ENCODE measurements at places on chromosomes 4 and X.

- DNase-seq: no peak
Measured at GRCh38 chr4:123956204-123956603, 559.6 kb downstream of the SPRY1 start.

DNA sequence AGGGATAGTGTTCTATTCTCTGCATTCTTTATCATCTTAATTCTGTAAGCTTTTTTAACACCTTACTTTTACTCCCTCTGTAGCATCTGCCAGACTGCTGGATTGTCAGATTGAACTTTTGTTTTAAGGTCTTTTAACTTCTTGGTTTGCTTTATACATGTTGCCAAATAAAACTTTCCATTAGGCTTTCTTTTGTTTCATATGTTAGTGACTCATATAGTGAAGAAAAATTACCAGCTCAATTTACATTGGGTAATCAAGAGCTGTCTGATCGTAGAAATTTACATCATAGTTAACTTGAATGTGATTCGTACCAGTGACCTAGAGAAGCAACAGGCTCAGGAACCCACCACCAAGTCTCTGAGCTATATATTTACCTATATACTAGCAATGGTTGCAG, 28.5 kb upstream of the KLHL4 start:
- DNase-seq: peak; percentile 8

- DNase-seq: no peak
Measured at GRCh38 chr4:112075906-112076305, 69.3 kb upstream of the FAM241A start.

DNA sequence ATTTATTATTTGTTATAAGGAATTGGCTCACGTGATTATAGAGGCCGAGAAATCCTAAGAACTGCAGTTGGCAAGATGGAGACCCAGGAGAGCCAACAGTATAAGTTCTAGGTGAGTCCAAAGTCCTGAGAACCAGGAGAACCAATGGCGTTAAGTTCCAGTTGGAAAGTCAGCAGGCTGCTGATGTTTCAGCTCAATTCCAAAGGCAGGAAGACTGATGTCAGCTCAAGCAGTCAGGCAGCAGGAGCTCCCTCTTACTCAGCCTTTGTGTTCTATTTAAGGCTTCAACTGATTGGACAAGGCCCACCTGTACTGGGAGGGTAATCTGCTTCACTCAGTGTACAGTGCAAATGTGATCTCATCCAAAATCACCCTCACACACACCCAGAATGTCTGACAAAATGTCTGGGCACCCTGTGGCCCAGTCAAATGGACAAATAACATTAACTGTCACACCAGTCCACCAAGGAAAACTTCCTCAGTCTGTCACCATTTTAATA, 30.8 kb upstream of the TBL1X start:
- DNase-seq: peak; percentile 20

GRCh38 chr4:6779667-6780565, 2.6 kb upstream of the KIAA0232 start:
- no peak for DNase-seq

GRCh38 chr4:13605330-13605729, 22.2 kb downstream of the BOD1L1 start:
- no peak for DNase-seq

DNA sequence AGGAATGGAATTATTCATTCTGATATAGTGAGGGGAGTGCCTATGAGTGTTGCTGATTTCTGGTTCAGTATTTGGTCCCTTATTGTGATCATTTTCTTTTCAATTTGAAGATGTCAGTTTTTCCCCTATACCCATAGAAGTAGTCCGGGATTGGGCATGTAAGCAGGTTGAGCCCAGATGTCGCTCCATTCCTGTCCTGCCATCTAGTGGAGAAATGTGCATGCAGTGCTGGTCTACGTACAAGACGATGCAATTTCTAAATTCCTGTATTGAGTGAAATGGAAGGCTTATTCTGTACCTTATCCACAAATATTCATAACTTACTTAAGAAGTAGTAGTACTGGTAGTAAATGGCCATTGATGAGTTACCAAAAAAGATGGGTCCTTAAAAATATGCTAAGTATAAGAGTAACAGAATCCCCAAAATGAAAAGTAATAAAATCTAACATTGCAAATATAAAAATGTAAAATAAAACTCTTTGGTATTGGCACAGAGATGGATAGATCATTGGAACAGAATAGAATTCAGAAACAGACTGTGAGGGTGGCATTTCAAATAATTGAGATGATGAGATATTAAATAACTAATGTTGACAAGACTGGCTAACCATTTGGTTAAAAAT, 60.9 kb downstream of the UGT8 start:
- DNase-seq: peak; percentile 51

DNA sequence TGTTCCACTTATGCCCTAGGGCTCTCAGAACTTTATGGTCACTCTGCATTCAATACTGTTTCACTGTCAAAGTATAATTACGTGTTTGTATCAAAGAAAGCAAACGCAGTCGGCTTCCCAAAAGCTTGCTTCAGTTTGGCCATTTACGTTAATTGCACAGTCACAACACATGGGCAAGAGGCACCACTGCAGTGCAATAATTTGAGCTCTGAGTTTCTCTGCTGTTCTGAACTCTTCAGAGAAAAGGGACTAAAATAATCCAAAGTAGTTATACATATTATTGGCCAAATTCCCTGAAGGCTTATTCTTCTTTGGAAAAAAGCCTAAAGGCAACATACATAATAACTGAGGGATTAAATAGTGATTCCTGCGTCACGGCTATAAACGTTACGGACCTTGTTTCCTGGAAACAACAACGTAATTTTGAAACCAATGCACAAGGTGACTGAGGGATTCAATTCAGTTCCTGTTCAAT, 51.3 kb downstream of the RNF150 start:
- DNase-seq: no peak

GRCh38 chr4:41132055-41132683, 82.2 kb downstream of the APBB2 start:
- DNase-seq: no peak

DNA sequence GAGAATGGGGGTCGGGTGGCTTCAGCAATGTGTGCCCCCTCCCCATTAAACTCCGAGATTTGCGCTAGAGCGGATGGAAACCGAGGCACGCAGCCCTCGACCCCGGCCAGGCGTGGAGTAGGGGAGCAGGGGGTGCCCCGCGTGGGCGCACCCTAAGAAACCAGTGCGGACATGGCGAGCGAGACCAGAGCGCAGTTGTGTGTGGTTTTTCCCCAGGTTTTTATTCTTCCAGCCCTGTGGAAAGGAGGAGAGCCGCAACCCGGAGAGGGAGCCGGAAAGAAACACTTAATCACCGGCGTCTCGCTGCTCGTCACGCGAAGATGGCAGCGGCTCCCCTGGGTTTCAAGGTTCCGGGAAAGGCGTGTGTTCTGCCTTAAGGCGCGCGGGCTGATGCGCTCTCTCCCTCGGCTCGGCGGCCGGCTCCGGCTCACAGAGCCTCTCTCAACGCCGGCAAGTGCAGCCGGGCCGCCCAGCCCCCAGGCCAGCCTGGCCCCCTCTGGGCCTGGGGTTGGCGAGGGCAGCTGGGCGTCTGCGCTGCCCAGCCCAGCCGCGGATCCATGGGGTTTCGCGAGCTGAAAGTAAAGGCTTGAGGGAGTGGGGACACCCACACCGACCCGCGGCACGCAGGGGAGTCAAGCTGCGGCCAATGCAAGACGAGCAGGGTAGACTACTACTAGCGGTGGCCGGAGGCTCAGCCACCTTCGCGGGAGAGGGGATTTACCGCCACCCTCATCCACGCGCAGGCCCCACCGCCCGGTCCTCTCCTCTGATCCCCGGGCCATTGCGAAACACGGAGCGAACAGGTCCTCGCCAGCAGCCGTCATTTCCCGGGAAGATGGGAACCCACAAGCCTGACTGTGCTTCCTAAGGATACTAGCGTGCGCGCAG, 74.0 kb upstream of the BCOR start:
- DNase-seq: peak; percentile 35

DNA sequence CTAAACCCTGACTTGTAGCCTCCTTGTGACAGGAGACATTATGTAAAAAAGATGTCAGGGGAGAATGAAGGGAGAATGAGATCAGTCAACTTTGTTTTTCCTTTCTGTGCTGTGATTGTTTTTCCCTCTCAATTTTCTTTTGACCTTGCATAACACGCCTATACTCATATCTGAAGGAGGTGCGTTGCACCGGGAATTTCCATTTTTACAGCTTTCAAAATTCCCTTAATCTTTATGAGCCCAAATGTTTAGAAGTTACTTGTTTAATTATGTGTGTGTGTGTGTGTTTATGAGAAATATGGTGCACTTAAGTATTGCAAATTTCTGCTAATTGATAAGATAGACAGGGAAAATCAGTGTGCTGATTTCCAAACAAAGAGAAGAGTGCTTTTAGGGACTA, 21.6 kb downstream of the SYNPO2 start:
- DNase-seq: no peak

- no peak for DNase-seq
Measured at GRCh38 chr4:95545546-95545945, 3.2 kb downstream of the UNC5C start.

DNA sequence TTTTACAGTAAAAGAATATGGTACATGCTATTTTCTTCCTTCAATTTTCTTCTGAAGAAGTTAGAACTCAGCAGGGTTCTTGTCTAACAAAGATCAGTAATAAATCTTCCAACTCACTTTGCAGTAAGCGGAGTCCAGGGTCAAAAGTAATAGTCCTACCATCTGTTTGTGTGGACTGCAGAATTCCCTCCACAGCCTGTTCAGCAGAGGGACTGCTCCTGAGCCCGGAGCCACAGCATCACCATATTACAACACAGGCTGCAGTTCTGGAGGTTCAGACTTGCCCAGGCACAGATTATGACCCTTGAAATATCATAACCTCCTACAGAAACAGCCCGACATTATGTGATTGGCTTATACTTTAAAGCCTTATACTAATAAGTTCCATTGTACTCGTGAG, 10.3 kb downstream of the FHDC1 start:
- DNase-seq: no peak

DNA sequence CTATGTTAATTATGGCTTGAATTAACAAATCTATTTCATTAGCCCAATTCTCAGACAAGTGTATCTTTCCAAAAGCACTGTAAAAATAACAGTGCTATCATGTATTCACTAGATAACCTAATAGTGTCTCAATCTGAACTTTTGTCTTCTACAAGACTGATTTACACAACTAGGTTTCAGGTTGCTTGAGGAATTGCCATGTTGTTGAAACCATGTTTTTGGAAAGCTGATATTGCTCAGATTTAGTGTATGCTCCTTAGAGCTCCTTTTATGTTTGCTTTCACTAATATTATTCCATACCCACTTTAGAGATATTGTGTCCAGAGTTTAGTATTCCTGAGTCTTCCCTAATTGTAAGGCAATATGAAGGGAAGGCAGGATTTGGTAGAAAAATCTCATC, 70.6 kb downstream of the GPAT3 start:
- no peak for DNase-seq

DNA sequence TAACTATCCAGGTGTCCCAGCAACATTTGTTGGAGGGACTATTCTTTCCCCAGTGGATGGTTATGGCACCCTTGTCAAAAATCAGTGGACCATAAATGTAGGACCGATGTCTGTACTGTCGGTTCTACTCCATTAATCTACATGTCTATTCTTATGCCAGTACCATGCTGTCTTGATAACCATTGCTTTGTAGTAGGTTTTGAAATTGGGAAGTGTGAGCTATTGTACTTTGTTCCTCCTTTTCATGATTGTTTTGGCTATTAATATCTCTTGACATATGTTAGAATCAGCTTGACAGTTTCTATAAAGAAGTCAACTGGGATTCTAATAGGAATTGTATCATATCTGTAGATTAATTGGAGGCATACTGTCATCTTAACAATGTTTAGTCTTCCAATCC, 112.7 kb downstream of the HNRNPD start:
- DNase-seq: no peak

- peak; percentile 99 for DNase-seq
Measured at GRCh38 chr4:161936625-161937550, 226.9 kb downstream of the FSTL5 start.

DNA sequence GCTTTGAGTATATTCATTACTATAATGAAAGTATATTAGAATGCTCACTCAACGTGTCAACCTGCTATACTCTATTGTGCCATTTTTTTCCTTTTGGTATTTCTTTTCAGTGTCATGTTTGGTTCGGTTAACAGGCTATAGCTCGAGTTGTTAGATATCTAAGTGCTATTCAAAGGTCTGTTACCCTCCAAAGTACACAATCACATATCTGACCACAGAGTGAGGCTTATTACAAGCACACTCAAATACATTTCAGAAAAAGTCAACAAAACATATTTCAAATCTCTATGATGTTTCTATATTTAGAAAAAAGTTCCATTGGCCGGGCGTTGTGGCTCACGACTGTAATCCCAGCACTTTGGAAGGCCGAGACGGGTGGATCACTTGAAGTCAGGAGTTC, 32.8 kb downstream of the WNK3 start:
- no peak for DNase-seq

DNA sequence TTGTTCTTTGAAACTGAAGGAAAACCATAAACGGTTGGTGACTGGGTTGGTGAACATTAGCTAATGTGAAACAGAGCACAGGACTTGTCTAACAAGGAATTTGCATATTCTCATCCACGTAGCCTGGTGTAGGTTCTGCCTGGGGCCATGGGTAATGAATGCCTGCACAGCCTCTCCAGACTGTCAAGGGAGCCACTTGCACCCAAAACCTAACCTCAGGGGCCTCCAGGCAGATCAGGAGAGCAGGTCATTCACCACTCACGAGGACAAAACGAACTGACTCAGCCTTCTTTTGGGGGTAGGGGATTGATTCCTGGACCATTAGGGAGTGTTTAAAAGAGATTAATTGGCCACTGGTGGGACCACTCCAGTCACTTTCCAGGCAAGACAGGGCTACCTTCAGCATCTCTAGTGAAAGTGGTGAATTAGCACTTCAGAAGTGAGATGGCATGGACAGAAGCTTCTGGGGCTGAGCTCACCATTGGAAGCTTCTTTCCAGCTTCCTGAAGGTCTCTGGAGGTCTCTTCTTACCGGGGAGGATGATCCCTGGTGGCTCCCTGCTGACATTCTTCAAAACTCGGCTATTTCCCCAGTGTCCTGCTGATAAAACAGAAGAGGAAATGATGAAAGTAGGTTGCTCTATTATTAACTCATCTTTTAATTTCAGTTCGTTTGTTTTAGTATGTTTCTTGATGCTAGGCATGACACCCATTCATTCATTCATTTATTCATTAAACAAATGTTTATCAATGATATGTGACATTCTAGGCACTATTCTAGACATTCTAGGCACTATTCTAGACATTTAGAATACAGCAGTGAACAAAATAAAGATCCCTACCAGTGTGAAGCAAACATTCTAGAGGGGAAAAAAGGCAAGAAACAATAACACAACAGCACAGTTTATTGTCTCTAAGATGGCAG, 104.5 kb upstream of the LNX1 start:
- DNase-seq: no peak

DNA sequence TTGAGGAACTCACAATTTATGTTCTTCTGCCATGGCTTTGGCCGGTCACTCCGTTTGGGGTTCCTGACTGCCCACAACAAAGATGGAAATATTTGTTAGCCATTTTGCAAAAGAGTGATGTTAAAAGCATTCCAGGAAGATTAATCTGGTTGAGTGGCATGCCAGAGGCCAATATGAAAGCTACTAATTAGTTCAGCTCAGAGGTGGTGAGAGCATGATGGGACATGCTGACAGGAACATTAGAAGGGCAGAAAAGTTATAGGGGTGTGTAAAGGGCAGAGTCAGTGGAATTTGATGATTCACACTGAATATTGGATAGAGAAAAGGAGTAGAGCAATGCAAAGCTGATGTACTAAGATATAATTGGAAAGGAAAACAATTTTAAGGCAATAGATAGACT, 94.4 kb downstream of the TLL1 start:
- no peak for DNase-seq

Measured in astrocyte (in vitro differentiated cells and primary cell).